ENCODE measurements at places on chromosomes 6 and 20.

- no peak for DNase-seq
These were observed 801.9 kb downstream of the QKI start for GRCh38 chr6:164216368-164216767.

DNA sequence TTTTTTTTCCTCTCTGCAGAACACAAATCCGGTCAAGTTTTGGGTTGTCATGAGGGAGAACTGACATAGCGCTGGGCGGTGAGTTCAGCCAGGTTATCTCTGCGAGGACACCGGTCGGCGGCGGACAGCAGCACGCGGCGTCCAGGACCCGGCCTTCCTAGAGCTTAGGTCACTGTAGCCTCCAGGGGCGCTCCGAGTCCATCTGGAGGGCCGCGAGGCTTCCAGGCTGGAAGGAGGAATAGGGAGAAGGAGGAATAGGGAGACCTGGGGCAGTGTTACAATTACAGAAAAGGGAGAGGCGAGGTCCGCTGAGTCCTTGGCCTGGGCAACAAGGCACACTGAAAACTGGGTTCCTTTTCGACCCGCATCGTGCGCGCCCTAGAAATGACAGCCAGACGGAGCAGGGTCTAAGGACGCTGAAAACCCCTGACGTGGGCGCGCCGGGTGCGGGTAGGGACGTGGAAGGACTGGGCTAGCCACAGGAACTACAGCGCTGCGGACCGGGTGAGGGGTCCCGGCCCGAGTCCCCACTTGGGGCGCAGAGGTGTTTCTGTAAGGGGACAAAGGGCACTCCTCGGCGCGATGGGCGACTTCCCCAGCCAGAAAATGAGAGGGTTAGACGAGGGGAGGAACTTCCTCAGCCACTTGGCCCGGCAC is 536 bp upstream of the FNDC1 start:
- DNase-seq: no peak

DNA sequence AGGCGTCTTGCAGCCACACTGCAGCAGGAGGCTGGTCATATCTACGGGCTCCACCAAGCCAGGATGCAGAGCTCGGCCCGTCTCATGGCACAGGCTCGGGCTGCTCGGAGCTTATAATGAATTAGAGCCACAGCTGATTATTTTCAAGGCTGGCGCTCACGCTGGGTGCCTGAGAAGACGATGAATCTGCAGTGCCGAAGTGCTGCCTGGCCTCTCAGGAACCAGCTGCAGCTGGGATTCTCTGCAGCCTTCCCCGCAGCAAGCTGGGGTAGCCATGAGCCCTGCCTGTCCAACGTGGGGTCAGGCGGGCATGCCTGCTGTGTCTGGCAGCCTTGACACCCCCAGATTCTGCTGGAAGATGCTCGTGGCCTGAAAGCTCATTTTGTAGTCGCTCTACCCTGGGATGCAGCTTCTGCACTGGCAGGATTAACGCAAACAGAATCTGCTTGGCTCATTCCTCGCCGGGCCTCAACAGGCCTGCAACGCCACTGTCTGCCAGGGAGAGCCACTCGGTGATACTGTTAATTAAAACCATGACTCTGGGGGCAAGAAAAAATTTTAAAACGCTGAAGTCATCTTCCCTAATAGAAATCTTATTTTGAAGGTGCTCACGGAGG is 104.3 kb downstream of the CDH26 start:
- no peak for DNase-seq

GRCh38 chr6:36669002-36669401 is 9.5 kb upstream of the CDKN1A start:
- DNase-seq: no peak

- DNase-seq: no peak
These were observed 2.8 kb downstream of the KCNQ5 start for GRCh38 chr6:72624557-72625160.

DNA sequence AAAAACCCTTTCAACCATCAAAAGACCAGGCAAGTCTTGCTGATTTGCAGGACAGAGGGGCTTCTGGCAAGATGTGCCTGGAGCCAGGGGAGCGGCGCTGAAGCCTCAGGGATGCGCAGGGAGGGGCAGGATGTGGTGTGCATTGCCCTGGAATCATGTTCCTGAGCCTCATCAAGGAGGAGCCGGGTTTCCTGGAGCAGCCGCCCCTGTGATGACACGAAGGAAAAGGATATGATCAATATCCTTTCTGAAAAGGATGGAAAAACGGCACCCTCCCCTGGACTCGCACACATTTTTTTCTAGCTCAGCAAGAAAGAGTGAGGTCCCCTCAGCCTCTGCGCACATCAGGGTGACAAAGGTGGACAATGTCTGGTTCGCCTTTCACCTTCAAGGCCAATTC is 173.1 kb upstream of the SSTR4 start:
- no peak for DNase-seq

DNA sequence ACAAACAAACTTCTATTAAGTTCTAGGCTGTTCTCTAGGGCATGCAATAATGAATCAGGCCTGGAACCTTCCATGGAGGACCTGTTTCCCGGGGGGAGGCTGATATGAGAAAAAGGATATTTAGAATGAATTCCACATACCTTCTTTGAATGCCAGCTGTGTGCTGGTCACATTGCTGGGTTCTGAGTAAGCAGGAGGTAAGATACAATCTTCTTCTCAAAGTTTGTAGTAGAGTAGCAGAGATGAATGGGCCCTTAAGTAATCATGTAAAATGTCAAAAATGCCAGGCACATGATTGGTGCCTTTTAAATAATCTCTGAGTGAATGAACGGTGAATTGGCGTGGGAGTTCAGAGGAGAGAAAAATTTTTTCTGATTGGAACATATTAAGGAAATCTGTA is 47.4 kb downstream of the TGM2 start:
- DNase-seq: no peak

GRCh38 chr6:166514196-166514595 is 72.3 kb downstream of the RAMACL start:
- no peak for DNase-seq

DNA sequence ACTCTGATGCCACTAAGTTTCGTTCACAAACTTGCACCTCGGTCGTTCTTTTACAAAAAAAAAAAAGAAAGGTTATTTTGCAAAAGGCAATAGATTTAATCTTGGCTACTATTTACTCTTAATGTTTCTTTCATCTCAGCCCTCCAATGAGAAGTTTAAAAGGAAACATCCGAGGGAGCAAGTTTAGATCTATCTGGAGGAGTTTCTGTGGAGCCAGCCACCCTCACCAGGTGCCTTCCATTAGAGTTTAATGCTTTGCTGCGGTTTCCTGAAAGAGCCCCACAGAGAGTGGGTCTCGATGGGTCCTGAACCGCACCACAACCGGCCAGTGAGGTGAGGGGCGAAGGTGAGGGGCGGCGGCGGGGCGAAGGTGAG is 632 bp downstream of the PRKN start:
- no peak for DNase-seq

DNA sequence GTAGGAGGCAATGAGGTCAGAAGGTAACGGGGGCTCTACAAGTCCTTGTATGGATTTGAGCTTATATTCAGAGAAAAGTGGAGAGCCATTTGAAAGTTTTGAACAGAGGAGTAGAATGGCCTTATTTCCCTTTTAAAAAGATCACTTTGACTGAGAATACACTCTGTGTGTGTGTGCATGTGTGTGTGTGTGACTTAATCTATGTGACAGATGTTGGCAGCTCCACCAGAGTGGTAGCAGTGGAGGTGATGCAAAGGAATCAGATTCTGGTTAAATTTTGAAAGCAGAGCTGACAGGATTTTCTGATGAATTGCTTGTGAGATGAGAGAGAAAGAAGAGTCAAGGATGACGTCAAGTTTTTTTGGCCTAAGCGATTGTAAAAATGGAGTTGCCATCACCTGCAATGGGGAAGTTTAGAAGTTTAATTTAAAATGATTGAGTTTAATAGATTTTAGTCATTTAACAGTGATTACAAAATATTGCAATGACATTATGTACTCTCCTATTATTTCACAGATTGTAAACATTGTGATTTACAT is 172.2 kb upstream of the HEY2 start:
- no peak for DNase-seq

GRCh38 chr20:62494537-62494936 is 18.7 kb upstream of the GATA5 start:
- no peak for DNase-seq

DNA sequence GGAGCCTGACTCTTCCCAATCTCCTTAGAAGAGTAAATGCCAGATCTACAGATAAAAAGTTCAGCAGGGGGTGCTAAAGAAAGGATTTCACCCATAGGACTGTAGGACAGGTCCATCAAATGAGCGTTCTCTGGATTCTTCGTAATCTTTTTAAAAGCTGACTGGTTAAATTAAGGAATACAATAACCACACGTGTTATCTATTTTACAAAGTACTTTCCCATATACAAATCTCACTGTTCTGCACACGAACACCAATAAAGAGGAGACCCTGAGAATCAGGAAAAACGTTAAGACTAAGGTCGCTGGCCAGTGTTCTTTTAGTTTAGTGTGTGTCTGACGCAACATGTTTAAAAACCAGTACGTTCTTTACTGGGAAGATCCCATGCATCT is 542 bp downstream of the TUBE1 start:
- no peak for DNase-seq

DNA sequence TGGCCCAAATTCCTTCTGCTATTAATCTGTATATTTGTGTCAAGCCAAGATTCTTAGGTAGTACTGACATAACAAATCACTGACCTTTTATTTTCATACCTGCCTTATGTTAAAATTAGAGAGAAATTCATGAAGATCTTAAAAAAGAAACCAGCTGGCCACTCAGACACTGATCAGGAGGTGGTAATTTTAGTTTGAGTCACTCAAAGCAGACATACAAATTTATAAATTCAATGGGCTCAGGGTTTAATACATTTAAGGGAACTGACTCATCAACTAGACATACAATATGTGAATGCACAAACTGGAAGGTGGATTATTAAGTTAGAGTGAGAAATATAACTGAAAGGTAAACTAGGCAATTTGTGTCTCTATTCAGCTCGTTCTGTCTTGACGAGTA is 711.9 kb upstream of the EYS start:
- no peak for DNase-seq

- no peak for DNase-seq
These were observed 632.0 kb downstream of the HTR1B start for GRCh38 chr6:76831299-76831698.

DNA sequence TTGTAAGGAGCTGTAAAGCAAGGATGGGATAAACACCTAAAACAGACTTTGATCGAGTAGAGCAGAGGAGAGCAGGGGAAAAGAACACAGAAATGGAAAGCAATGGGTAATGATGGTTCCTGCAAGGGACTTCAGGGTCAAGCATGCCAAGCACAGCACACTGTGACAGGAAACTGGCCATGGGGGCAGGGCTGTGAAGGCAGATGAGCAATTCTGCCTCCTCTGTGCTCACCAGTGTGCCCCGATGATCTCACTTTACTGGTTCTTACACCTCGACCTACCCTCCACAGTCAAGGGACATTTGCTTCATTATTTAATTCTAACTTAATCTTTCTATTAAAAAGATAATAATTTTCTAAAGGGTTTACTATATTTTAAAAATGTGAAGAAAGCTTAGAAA is 21.6 kb upstream of the MYB start:
- DNase-seq: no peak

DNA sequence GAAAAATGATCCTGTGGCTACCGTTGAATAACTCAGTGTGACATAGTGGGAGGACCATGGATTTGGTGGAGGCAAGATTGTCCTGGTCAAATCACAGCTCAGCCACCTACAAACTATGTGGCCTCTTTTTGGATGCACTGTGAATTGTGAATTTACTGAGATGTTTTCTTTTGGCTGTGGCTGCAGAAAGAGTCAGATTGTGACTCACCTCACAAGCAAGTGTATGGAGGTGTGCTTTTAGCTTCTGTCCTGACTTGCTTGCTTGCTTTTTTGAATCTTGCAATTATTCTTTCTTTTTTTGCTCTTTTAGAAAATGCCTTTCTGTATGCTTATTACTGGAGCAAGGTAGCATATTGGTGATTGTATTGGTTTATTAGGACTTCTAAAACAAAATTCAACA is 122.9 kb upstream of the FOXO3 start:
- no peak for DNase-seq

GRCh38 chr6:3408665-3409064 is 48.2 kb downstream of the SLC22A23 start:
- DNase-seq: no peak

Measured in SK-N-MC (cell line).